ENCODE measurements at places on chromosomes 7 and 10.

- DNase-seq: no peak
Measured at GRCh38 chr7:29288181-29289091, 93.9 kb downstream of the CHN2 start.

- DNase-seq: peak; percentile 32
Measured at GRCh38 chr7:87474533-87475358, 734 bp downstream of the ABCB4 start.

DNA sequence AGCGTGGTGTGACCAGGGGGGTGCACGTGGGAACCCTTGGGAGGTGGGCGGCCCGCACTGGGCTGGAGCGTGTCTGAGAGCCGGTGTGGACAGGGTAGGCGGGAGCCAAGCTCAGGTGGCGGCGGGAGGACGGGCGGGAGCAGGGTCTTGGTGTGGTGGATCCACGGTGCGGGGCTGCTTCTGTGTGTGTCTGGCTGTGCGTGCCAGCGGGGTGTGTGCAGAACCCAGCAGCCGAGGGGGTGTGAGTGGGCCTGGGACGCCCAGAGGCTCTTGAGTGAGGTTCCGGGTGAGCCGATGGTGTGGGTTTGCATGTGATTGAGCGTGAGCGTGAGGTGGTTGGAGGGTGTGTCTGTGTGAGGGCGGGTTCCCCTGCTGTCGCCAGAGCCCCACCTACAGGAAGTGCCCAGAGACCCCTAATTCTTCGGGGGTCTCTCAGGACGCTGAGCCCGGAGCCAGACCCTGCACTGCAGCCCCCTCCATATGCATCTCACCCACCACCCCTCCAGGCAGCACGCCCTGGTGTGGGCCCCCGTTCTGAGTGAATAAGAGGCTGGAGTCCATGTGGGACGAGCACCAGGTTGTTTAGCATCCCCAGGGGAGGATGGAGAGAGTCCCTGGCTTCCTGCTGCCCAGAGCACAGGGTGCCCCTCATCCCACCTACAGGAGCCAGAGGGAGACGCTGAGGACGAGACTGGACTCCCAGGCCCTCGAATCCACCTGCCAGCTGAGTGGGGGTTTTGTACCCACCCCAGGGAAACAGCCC is 78.2 kb downstream of the ELFN1 start:
- DNase-seq: no peak

DNA sequence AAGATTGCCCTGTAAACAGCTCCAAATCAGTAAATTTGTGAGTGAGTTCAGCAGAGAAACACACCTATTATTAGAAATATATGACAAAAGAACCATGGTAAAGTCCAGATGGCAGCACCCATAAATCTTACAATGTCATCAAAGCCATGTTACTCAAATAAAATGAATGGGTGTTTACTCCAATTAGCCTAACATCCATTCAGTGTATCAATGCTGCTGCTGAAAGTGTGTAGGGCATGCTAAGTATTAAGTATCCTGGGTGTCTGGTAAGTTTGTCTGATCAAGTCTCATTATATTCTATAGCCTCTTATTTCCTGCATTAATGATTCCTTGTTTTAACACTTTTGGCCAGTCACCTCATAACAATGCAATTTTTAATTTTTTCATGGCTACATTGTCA is 185.5 kb upstream of the STEAP4 start:
- DNase-seq: no peak

DNA sequence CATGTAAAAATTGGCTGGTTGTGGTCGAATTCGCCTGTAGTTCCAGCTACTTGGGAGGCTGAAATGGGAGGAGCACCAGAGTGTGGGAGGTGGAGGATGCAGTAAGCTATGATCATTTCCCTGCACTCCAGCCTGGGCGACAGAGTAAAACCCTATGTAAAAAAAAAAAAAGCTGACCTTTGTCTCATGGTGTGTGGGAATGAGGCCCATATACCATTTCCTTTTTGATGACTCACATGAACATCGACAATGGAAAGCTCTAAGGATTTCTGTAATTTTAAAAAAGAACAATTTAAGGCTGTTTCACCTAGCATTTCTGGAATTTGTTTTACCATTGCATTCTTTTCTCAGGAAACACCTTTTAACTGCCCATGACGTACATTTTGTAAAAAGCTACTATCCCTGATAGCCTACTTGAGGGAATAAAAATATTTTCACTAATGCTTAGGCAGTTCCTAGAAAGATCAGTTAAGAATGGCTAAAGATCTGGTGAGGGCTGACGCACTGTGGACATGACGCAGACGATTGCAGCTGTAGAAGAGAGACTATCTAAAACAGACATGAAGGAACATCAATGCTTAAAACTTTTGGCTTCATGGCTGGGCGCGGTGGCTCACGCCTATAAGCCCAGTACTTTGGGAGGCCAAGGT is 400.6 kb upstream of the IGFBP3 start:
- no peak for DNase-seq

- DNase-seq: no peak
Measured at GRCh38 chr7:18020138-18020715, 7.4 kb downstream of the PRPS1L1 start.

GRCh38 chr10:17454161-17455014 is at the start of gene ST8SIA6:
Gene ST8SIA6, minus strand, starts transcription at chr10:17454595. Its CDS starts 340 bp downstream, at chr10:17454255.
- DNase-seq: no peak

DNA sequence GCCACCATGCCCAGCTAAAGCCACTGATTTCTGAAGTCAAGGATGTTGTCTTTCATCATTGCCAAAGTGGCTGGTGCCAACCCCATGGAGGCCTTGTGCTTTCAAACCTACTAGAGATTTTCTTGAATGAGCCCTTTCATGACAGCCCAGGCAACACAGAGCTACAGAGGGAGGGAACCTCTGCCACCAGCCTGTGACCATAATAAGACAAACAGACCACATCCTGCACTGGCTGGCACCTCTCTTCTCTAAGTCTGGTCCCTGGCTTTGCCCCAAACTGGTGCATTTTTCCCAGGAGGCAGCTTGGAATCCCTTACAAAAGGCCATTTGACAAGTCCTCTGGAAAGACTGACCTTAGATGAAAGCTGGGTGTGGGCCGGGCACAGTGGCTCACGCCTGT is 348.8 kb downstream of the GALNT17 start:
- DNase-seq: no peak

DNA sequence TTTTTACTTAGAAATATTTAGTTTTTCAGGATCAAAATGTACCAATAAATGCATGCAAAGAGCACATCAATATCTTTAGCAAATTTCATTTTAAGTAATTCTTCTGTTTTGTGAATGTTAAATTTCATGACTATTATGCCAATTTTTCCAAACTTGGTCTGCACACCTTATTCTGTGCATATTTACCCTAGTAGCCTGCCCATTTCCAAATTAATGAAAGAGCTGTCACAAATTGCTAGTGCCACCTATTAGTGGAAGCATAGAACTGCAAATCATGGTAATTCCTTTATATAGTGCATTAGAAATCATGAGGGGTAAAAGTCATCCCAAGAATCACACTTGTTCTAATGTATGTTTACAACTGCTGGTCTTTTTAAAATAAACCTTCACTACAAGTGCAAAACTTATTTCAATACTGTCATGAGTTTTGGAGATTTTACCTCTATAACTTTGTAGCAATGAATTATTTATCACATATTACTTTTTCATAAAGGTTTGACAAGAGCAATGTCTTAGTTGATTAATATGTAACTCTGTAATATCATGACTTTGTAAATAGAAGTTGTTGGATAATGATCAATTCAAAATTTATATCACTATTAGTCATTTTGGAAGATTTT is 5.7 kb downstream of the SEMA3A start:
- no peak for DNase-seq

DNA sequence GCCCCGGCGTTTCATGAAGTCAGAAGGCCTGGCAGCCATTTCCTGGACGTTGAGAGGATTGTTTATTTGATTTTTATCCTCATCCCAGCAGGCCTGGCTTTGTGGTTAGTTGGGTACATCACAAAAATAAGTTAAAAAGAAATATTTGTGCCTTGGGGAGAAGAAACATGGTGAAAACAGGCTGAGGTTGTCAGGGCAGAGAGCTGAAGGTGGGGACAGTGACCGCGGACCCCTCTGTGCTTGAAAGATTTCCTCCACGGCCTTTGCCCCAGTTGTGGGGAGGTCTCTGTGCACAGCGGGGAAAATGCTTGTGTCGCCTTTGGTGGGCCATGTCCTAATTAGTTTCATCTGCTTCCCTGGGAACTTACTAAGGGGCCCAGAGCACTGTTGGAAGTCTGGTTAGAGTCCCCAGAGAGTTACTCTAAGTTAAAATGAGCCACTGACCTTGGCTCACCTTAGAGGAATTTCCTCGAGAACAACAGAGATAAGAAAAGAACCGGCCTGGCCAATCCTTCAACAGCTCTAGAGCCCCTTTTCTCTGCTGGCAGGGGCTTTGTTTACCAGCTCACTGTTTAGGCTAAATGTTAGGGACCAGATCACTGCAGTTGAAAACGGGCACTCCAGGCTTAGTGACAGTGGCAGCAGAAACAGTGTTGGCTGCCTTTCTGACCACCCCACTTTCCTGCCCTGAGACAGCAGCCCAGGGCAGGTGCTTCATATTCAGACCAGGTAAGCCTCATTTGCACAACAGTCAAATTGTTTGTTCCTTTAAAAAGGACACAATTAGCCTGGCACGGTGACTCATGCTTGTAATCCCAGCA is 37.9 kb downstream of the CRCP start:
- no peak for DNase-seq

DNA sequence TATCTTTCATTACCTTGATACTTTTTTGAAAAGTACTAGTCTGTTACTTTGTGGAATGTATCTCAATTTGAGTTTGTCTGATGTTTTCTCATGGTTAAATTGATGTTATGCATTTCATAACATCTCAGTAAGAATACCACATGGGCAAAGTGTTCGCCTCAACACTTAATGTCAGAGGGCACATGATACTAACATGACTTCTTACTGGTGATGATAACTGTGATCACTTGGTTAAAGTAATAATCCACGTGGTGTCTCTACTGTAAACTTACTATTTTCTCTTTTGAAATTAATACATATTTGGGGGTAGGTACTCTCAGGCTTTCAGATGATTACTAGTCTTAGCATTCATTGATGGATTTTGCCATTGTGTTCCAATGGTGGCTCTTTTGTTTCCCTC is 2.2 kb downstream of the SDHAF3 start:
- DNase-seq: no peak

DNA sequence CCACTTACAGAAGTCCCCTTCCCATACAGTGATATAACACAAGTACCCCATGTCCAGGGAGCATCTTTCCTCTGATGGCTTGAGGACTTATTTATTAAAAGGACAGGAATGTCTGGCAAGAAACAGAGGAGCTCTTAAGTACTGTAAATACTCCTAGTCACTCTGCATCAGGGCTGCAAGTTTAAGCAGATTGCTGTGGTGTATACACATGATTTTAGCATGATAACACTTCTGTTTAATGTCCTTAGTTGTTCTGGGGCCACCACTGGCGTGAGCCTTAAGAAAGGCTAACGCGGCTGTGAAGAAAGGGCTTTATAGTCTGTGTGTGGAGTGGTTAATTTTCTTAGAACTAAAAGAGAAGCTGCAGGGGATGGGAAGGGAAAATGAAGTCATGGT is 65.7 kb downstream of the GBF1 start:
- no peak for DNase-seq

DNA sequence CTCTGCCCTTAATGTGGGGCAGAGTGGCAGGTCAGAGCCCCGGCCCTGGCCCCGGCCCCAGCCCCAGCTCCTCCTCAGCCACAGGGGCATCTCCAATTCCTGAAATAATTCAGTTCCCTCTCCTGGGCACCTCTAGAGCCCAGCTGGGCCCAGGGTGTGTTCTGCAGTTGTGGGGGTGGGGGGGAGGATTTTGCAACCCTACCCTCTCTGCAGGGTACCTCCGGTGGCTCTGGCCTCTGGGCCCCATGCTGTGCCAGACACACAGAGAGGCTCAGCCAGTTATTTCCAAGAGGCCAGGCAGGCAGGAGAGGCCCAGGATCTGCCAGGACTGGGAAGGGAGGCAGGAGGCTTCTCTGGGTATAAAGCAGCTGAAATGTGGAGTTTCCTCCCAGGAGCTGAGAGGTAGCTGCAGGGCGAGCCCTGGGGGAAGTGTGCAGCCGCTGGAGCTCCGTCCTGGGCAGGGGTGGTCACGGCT is 47.9 kb downstream of the PWWP2B start:
- DNase-seq: no peak

GRCh38 chr7:127798769-127799372 is 146.9 kb downstream of the SND1 start:
- DNase-seq: no peak

DNA sequence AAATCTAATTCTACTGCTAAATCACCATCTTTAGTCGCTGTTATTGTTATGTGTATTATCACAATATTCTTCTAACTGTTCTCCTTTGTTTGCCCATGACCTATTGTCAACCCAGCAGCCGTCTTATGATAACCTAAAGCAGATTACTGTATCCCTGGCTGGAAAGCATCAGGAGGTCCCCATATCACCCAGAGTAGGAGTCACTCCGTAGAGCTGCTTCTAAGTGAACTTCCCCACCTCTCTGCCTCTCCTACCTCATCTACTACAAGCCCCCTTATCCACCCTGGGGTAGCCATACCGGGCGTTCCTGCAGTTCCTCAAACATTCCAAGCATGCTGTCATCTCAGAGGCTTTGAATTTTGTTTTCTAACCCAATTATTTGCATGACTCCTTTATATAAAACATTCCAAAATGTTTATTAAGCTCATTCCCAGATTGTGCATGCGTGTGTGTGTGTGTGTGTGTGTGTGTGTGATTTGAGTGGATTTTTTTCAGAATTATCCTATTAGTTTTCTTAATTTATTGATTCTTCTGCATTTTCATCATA is 39.7 kb downstream of the POU6F2 start:
- no peak for DNase-seq

DNA sequence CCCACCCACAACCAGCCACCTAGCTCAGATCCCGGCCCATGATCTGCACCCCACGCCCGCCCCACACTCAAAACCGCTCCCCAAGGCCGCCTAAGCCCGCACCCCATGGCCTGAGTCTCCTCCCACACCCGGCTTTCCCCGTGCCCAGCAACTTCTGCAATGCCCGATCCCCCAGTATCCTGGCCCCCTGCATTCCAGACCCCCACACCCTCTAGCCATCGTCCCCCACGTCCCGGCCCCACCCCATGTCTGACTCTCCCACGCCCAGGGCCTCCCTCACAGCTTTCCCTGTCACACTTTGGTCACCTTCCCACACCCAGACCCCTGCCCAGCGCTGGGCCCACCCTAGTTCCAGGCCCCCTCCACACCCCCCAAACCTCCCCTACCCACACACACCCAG is 20.1 kb upstream of the FXYD4 start:
- no peak for DNase-seq

DNA sequence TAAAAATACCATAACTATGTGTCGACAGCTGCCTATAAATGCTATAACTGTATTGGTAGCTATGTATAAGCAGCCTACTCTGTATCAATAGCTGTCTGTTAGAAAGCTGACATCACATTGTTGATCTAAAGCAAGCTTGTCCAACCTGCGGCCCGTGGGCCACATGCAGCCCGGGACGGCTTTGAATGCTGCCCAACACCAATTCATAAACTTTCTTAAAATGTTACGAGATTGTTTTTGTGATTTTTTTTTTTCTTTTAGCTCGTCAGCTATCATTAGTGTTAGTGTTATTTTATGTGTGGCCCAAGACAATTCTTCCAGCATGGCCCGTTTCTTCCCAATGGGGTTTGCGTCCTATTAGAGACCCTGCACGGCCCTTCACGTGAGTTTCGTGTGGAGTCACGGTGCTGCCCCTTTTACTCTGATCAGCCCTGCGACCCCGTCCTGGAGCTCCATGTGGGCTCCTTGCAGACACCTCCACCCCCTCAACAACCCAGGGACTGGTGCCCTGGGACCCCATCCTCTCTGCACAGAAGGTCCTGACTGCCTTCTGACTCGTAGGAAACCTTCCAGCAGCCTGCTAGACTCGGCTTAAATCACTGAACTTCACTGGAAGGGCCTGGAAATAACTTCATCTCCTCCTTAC is 4.5 kb upstream of the PRKAR1B start:
- no peak for DNase-seq

GRCh38 chr10:69317175-69317604 is 38.9 kb downstream of the HK1 start:
- no peak for DNase-seq

All from GM04503 (cell line).